ENCODE measurements at places on chromosomes 11 and 22.

DNA sequence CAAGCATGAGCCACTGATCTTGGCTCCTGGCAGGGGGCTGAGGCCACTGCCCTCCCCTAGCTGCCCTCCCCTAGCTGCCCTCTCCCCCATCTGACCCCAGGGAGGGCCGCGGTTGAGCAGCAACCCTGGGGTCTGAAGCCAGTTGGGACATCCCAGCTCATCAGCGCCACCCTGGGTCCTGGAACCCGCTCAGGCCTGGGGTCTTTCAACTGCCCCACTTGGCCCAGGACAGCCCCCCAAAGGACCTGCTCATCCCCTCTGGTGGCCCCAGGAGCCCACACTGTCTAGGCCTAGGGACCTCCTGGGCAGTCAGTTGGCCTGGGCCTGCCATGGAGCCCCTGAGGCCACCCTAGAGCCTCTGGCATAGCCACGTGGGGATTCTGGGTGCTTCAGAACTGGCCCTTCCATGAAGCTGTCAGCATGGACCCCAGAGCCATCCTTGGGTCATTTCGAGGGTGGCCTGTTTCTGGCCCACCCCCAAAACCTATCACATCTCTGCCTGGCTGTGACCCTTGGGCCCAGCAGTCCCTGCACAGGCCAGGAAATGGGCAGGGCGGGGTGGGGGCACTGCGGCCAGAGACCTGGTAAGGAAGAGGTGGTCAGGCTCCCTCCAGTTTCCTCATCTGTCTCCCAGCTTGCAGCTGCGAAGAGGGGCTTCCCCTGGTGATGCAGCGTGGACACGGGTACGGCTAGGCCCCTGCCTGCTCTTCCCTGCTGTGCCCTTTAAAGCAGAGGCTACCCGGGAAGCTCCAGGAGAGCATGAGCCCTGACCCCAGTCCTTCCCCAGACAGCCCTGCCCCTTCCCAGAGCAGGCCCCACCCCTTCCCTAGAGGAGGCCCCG is 37.9 kb downstream of the MUC2 start:
- DNase-seq, result no peak

GRCh38 chr11:36890121-36890679 is 292.2 kb upstream of the RAG2 start:
- no peak for DNase-seq

GRCh38 chr11:71518506-71519471 is 8.3 kb upstream of the KRTAP5-7 start:
- no peak for DNase-seq

- peak; percentile 0 for DNase-seq
Measured at GRCh38 chr11:44627911-44628729, 62.7 kb downstream of the CD82 start.

- peak; percentile 41 for DNase-seq
Measured at GRCh38 chr11:112555491-112556364, 295.1 kb upstream of the PLET1 start.

DNA sequence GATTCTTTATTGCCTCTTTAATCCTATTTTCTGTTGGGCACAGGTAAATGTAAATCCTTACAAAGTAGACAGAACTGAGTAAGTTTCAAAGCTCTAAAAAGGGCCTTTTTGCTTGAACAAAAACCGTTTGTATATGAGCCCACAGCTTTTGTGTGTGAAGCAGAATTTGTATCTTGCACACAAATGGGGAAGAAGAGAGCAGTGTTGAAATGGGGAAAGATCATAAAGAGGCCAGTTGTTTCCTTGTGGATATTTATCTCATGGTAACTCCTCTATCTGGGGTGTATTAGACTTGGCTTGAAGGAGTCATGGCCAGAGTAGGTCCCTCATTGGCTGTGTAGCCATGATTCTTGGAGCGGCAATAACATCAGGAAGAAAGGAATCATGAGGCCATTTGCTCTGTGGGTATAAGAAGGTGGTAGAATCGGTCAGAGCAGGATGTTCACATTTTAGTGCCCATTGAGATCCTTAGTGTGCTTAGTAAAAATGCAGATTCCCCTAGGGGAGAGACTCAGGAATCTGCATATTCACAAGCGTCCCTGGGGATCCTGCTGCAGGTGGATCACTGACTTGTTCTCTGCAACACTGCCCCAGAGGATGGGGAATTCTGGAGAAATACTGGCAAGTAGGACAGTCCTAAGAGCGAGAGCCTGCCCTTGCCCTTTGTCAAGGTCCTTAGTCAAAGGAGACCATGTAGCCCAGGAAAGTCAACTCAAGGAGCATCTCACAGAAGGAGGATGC is 126.5 kb downstream of the LDLRAD3 start:
- no peak for DNase-seq

DNA sequence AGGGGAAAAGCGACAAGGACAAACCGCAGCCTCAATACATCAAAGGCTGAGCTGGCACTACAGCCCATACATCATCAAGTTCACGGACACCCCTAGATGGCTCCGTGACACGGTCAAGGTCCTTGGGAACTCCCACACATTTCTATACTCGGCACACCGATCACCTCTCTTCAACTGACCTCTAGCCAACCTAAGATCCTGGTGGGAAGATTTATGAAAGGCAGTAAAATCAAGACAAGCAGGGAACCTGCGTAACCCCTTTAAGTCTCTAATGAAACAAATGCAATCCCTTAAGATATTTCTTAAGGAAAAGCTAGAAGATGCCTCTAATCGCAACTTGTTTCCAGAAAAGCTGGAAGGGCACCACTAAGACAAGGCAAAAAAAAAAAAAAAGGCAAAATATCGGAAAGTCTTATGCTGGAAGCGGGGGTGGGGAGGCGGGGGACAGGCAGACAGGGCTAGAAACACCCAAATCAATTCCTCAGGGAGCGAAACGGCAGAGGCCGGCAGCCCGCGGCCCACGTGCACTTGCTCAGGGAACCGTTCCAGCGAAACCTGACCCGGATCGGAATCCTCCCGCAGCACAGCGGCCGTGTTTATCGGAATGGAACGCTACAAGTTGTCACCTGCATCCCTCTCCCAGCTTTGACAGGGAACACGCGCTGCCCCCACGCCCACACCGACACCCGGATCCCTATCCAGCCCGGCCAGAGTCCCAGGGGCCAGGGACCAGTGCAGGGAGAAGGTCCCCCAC is 1.4 kb downstream of the ARHGAP20 start:
- no peak for DNase-seq

GRCh38 chr11:61378713-61379313 is 13.6 kb upstream of the TMEM216 start:
- DNase-seq, result no peak

GRCh38 chr22:38108561-38109319 is 1.7 kb downstream of the BAIAP2L2 start:
- no peak for DNase-seq

DNA sequence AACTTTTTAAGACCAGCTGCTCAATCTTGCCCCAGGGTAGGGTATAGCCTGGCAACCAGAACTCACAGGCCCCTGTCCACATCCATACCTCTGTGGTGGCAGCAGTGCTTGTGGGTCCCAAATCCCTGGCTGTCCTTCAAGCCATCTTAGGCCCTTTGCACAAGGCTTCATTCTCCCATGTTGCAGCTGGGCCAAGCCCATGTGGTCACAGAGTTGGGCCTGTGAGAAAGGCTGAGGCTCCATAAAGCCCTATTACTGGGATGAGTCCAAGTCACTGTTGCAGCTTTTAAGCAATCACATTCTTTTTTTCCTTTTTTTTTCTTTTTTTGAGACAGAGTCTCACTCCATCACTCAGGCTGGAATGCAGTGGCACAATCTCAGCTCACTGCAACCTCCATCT is 47.9 kb upstream of the SLC25A1 start:
- no peak for DNase-seq

DNA sequence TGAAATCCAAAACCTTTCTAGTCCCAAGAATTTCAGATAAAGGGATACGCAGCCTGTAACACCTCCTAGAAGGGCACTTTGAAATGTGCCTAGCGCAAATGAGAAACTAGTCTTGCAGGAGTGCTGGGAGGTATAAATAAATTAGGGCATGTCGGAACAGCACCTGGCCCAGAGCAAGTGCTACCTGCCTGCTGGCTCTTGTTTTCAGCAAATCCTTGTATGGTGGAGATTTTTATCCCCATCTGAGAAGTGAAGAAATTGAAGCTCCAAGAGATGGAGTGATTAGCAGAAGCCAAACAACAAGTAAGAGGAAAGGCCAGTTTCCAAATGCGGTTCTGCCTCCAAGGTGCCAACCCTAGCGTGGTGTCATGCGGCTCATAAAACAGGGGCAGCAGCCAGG is 36.7 kb upstream of the TFIP11 start:
- no peak for DNase-seq

DNA sequence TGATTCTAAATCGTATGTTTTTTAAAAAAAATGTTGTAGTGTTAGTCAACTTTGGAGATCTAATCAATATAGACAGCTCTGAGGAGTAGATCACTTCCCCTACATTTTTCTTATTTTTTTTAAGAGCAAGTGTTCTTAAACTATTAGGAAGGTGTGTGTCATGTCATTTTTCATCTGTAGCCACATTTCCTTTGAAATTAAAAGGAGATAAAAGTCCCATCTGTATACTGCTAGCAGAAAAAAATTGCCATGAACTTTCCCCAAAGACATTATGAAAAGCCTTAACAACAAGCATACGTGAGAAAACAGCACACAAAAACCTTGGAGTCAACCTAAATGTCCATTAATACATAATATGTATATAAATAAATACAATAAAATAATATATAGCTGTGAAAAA is 286.6 kb downstream of the ETS1 start:
- DNase-seq, result no peak

DNA sequence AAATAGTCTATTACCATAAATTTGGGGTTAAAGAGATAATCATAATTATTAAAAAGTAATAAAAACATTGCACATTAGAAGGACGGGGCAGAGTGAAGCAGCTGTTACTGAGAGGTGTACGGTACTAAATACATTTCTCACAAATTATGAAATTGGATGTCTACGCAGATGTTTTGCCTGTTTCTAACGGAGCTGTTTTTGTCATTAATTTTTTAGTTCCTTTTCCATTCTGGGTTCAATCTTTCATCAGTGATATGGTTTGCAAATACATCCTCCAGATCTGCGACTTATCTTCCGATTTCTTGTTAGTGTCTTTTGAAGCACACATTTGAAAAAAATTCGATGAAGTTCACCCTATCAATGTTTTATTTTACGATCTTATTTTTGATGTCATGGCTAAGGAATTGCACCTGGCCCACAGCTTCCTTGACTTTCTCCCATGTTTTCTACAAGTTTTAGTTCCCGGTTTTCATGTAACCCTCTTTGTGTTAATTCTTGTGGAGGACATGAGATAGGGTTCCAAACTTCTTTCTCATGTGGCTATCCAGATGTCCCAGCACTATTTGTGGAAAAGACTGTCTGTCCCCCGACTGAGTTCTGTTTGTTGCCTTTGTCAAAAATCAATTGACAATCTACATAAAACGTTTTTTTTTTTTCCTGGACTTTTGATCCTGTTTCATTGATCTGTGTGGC is 21.3 kb upstream of the KRTAP5-6 start:
- no peak for DNase-seq

DNA sequence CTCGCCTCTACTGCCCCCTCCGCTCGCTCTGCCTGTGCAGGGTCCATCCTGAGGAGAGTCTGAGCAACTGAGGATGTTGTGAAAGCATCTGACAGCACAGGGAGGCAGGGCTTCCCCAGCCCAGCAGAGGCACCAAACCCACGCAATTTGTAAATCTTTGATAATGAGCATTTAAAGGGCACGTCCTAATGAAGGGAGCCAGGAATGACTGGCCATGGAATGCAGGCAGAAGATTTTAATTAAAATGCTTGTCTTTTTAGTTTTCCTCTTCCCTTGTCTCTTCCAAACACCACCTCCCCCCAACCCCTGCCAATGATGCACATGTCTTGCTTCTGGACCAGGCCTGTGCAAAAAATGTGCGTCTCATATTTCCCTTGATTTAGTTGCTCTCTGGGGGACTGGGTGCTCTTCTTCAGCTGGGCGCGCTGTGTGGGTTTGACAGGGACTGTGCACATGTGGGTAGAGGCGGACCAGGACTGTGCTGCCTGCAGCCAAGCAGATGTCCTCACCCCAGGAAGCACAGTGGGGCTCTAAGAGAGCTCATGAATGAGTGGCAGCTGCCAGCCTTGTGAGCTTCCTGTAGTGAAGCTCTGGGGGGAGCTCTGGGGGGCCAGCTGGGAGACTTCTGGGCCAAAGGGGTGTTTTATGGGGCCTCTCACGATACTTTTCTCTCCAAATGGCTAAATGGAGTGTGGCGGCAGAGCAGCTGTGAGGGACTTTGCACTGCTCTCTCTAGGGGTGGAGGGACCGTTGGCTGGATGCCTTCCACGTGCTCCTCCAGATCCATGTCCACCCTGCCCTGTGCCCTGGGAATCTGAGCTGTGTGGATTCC is 273.5 kb downstream of the ST3GAL4 start:
- DNase-seq, result no peak

DNA sequence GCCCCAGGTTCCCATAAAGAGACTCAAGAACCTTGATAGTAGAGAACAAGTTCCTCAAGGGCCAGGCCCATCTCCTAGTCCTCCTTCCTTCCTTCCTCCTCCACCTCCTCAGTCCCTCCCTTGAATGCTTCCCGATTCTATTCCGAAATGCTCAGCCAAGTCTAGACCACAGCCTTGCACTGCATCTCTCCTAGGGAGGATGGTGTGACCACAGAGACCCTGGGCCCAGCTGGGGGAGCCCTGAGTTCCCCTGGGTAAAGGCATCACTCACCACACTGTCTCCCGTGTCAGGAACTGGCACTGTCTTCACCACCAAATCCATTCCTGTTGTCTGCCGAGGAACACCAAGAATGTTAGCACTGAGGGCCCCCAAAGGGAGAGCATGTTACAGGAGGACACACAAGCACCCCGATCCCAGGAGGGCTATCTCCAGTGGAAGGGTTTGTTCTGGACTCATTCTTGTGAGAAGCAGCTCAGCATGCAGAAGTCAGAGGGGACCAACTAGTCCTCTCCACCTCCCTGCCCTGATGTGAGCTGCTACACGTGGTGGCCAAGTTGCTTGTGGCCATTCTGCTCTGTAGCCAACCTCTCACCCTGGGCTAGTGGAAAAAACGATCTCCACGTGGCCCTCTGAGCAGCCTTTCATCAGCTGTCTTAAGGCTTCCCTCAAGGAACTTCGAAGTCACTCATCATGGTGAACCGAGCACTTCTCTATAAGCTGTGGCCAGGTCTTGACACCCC is 8.7 kb downstream of the IFT27 start:
- DNase-seq, result no peak

GRCh38 chr22:24775769-24776492 is 1.4 kb upstream of the PIWIL3 start:
- DNase-seq, result no peak

DNA sequence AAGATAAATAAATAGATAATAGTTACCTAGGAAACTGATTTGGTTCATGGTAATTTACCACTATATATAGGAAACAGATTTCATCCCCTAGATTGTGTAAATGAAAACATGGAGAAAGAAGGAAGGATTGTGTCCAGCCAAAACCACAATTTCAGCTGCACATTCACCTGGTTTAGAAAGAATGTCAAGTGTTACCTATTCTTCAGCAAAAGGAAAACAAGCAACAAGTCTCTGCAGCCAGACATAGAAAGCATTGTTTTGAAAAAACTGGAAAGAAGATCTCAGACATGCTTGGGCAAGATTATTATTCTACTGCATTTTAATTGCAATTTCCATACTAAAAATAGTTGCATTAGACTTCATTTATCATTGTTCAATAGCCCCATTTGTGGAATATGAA is 8.8 kb upstream of the BMAL1 start:
- no peak for DNase-seq
